Activated CD4-positive, CD25-positive, alpha-beta regulatory T cell treated with anti-CD3 and anti-CD28 coated beads, Interleukin-2, amount 50 U/mL, for 72 hours (primary cell): ENCODE measurements at places on chromosomes 2 and 18.

GRCh38 chr2:120320318-120320851 is 25.6 kb upstream of the INHBB start:
- no peak for DNase-seq

GRCh38 chr18:43596105-43596712 is 318.9 kb upstream of the SYT4 start:
- DNase-seq: no peak

DNA sequence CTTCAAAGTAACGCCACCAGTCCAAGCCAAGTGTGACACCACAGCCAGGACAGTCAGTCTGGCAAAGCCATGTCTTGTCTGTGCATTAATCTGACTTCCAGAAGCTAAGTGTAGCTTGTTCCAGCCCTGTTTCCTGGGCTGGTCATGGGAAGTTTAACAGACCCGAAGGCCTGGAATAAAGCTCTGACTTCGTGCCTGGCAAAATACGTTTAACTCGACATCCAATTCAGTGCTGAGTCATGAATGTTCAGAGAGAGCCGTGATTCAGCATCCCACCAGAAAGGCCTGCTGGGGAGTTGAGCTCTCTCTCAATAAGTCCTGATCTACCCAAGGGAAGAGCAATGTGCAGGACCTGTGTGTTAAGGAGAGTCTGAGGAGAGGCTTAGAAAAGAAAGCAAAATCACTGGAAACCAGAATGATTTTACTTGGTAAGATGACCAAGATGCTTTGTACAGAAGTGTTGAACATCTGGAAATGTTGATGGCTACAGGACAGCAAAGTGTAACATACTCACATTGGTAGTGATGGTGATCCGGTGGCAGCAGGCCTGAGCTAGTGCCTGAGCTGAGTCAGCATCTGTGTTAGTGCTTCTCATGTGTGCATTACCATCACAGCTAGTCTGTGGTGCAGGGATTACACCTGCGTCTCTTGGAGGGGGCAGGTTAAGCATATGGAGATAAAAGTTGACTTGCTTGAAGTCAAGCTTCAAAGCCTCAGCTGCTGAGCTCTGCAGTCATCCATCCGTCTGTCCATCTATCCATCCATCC is 743.7 kb upstream of the HS6ST1 start:
- DNase-seq: no peak

DNA sequence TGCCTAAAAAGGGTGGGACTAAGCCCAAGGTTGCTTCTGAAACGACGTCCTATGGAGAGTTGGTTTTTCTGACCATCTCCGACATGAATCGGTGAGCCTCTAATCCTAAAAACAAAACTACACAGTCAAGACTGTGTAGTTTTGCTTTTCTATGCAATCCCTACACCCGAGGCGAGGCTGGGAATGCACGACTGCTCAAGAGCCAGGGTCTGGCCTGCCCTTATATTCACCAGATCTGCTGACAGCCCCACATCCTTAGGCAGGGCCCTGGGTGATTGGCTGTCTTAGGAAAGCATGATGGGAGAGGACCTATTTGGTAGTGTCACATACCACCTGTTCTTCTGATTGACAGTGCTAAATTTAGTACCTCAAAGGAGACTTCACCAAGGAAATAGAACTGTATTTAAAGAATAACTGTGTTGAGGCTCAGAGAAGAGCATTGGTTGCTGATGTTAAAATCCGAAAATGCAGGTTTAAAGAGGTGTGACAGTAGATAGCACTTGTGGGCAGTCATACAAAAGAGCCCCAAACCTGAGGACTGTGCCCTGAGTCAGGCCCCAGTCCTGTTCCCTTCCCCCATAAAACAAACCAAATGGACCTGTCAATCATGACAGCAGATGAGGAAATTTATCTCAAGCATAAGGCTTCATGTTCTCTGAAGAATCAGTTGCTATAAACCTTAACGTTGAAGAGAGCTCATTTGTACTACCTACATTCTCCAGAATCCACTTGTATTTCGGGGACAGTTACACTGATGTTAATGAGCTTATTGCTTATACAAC is at the start of gene TTN:
Gene TTN (minus strand): TSS at position 197 of the 782 bp plus-strand sequence. CDS start 2,781 bp downstream, outside the sequence.
- DNase-seq: no peak

- no peak for DNase-seq
These were observed 483.9 kb upstream of the DDX18 start for GRCh38 chr2:117330641-117331040.

DNA sequence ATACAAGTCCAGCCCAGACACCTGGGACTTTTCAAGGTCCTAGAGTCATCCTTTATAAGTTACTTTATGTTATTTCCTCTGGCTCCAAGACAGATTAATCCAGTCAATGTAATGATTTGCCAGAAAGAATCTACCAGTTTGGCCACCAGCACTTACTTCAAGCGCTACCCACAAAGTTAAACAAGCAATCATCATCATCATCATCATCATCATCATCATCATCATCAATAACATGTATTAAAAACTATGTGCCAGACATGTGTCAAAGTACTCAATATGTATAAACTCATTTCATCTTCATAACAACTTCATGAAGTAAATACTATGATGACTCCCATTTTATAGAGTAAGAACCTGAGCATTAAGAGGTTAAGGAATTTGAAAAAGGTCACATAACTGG is 64.3 kb downstream of the LRP2 start:
- DNase-seq: no peak

- DNase-seq: no peak
These were observed 119.8 kb downstream of the PLB1 start for GRCh38 chr2:28615706-28616105.

GRCh38 chr18:75216911-75217689 is 6.5 kb downstream of the TSHZ1 start:
- DNase-seq: no peak

GRCh38 chr18:45039376-45039775 is 358.7 kb downstream of the SETBP1 start:
- DNase-seq: no peak

DNA sequence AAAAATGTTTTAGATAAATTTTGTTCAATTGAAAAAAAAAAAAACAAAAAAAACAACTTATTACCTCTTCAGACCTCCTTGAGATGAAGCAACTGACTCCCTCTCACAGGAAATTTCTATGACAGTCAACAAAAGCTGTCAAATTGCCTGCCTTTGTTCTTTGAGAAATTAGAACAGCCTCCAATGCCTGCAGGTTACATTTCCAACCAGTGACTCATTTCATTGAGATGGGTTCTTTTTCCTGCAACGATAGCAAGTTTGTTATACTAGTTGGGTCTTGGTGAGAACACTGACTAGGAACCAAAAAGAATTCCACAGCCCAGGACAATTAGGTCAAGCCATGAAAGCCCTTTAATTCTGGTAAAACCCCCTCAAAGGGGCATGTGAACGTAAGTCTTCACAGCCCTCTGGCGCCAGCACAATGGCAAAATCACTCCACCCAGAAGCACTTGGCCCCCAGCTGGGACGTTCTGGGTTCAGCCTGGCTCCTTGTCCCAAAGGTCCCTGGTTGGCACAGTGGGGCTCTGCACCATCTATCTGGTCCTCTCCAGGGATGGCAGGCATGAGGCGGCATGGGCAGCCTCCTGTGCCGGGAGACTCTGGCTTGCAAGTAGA is 87.0 kb downstream of the SPP2 start:
- no peak for DNase-seq

GRCh38 chr2:34159901-34160300 is 560.8 kb upstream of the FAM98A start:
- DNase-seq: no peak

DNA sequence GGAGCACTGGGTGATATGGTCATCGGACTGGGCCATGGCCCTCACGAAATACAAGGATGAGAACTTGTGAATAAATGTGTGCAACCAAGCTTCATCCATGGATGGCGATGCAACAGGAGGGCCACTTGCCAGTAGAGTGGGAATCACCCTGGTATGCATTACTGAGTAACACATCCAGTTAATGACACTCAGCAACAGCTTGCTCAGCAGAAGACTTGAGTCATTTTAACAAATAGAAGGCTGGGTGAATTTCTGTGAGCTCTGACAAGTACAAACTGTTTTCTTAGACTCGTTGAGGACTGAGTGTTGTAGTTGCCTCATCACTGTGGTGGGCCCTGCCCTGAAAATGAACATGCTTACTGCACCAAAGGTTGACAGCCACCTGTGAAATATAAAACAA is 221.6 kb downstream of the NCKAP5 start:
- DNase-seq: no peak

GRCh38 chr2:191806396-191806795 is 40.5 kb downstream of the CAVIN2 start:
- no peak for DNase-seq

- DNase-seq: peak; percentile 62
These were observed 494 bp downstream of the ANKZF1 start for GRCh38 chr2:219230059-219230540.

DNA sequence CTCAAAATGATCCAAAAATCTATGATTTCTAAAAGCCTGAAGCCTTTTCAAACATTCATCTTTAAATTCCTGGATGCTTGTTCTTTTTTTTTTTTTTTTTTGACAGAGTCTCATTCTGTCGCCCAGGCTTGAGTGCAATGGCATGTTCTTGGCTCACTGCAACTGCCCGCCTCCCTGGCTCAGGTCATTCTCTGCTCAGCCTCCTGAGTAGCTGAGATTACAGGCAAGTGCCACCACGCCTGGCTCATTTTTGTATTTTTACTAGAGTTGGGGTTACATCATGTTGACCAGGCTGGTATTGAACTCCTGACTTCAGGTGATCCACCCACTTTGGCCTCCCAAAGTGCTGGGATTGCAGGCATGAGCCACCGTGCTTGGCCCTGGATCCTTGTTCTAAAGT is 649.5 kb downstream of the XIRP2 start:
- no peak for DNase-seq

DNA sequence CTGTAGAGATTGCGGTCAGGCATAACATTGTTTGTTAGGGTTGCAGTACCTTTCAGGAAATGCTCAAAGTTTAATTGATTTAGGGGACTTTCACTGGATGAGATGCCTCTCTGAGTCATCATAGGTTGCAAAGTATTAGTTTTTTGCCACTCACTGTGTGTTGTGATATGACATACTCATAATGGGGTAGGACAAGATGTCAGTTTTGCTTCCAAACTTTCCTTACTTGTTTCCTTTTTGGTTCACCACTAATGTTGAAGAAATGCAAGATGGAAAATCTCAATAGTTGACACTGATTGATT is 35.0 kb upstream of the PTH2R start:
- DNase-seq: no peak

DNA sequence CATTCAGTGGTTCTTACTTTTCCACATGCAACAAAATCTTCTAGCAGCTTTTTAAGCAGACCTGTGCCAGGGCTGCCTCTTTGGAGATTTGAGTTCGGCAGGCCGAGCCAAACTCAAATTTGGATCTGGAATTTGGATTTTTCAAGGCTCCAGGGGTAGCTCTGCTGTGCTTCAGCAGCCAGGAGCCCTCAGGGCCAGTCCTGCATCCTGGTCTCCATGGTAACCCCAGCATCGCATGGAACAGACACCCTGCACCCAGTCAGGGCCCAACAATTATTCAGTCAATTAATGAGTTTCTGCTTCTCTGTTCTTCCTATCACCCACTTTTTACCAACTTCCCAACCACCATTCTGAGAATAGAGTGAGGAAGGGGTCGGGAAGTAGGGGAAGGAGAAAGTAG is 30.0 kb downstream of the EN1 start:
- DNase-seq: no peak

- DNase-seq: no peak
These were observed 548.0 kb downstream of the DCC start for GRCh38 chr18:52888014-52888413.

DNA sequence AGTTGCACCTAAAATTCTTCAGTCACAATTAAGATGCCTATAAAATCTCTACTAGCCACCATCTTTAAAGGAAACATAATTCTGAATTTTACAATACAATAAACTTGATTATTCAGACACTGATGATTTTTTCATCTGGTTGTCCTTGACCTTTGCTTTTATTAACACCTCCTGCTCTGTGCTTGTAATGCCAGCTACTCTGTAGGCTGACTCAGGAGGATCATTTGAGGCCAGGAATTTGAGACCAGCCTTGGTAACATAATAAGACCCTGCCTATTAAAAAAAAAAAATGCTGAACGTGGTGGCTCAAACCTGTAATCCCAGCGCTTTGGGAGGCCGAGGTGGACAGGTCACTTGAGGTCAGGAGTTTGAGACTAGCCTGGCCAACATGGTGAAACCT is 38.3 kb downstream of the HAT1 start:
- no peak for DNase-seq

DNA sequence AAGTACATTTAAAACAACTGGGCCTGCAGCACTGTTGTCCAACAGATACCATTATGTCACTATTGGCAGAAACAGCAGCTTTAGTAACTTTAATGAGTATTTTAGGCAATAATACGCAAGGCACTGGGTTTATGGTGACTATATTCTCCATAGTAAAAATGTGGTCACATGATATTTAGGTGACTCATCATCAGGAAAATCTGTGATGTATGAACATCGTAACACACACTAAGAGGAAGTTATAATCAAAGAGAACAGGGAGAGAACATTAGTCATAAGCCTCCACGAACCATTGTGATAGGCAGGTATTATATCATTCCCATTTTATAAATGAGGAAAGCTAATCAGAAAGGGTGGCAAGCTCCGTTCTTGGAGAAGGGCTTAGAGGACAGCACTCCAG is 36.9 kb downstream of the RAPH1 start:
- DNase-seq: no peak

GRCh38 chr18:652131-652530 is 5.3 kb upstream of the TYMS start:
- no peak for DNase-seq

DNA sequence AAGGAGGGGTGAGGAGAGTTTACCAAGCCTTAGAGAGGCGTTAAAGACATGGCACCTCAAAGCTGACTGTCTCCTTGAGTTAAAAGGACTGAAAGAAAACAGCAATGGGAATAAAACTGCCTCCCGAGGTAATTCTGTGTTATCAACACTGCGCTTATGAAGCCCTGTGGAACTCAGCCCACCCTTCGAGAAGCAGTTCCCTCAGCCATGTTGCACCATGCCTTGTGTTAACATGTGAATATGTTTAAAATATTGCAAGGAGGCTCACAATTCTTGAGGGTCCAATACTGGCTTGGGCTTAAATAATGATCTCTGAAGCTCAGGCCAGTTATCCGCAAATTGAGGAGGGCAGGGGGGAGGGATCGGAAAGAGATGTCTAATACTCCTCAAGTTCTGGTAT is 14.7 kb downstream of the KLF7 start:
- no peak for DNase-seq

- DNase-seq: no peak
These were observed 142.3 kb downstream of the SOX11 start for GRCh38 chr2:5834501-5834900.

GRCh38 chr18:75167137-75167536 is 41.8 kb downstream of the PTGR3 start:
- DNase-seq: no peak

- no peak for DNase-seq
These were observed 199.6 kb downstream of the EIPR1 start for GRCh38 chr2:3177891-3178577.

DNA sequence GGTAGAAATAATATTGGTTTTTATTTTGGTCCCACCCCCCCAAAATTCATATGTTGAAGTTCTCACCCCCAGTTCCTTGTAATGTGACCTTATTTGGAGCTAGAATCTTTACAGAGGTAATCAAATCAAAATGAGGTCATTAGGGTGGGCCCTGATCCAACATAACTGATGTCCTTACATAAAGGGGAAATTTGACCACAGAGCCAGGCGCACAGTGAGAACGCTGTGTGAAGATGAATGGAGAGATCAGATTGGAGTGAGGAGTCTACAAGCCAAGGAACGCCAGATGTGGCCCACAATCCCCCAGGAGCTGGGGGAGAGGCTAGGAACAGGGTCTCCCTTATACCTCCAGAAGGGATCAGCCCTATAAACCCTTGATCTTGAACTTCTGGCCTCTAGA is 31.6 kb upstream of the TRIB2 start:
- DNase-seq: no peak

GRCh38 chr2:3170792-3171455 is 206.7 kb downstream of the EIPR1 start:
- no peak for DNase-seq
